Endothelial cell (in vitro differentiated cells): ENCODE measurements at places on chromosomes 11 and 22.

- no peaks in the 10 kb centered on the region for H3K36me3 ChIP-seq
- no peaks in the 10 kb centered on the region for H3K4me1 ChIP-seq
- H3K27ac ChIP-seq, result no peak overlapping the region
- no peaks in the 10 kb centered on the region for H3K27me3 ChIP-seq
- H3K4me3 ChIP-seq, result no peak overlapping the region
- no peak for DNase-seq
Measured at GRCh38 chr22:42754658-42755057, 34.0 kb upstream of the A4GALT start.

GRCh38 chr11:76257074-76257719, 50.9 kb upstream of the WNT11 start:
- DNase-seq, result no peak
- H3K4me3 ChIP-seq, result no peak overlapping the region
- peaks cover 10% of the 10 kb centered on the region for H3K27me3 ChIP-seq

GRCh38 chr11:69280994-69281393, 13.0 kb upstream of the MYEOV start:
- H3K27ac ChIP-seq, result no peak overlapping the region
- H3K4me1 ChIP-seq, result peaks cover 16% of the 10 kb centered on the region
- no peak overlapping the region for H3K4me3 ChIP-seq
- DNase-seq, result no peak

DNA sequence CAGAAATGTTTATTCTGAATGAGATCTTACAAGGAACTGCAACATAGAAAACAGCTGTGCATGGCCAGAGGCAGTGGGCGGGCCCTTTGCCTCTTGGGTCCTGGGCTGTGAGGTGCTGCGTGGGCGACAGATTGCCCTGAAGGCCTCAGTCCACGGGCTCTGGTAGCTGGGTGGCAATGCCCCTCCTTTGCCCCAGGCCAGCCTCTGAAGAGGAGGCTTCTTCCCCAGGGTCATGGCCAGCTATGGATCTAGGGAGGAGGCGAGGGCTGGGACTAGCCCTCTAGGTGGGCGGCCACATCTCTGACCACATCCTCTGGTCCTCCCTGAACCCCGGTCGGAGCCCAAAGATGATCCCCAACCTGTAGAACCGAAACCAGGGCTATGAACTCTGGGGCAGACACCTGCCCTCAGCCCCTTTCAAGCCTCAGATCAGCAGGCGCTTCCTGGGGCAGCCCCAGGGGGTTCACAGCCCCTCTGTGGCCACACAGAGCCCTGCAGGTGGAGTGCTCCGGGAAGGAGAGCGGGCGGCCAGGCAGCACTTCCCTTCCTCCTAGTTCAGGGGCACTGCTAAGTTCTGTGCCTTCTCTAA, 6.6 kb upstream of the CDC42BPG start:
- no peak for DNase-seq
- H3K27me3 ChIP-seq, result peaks cover 13% of the 10 kb centered on the region
- peaks cover 3% of the 10 kb centered on the region for H3K4me1 ChIP-seq

GRCh38 chr11:92141159-92141558, 83.5 kb upstream of the FAT3 start:
- H3K4me1 ChIP-seq, result peaks cover 10% of the 10 kb centered on the region
- H3K36me3 ChIP-seq, result no peaks in the 10 kb centered on the region

DNA sequence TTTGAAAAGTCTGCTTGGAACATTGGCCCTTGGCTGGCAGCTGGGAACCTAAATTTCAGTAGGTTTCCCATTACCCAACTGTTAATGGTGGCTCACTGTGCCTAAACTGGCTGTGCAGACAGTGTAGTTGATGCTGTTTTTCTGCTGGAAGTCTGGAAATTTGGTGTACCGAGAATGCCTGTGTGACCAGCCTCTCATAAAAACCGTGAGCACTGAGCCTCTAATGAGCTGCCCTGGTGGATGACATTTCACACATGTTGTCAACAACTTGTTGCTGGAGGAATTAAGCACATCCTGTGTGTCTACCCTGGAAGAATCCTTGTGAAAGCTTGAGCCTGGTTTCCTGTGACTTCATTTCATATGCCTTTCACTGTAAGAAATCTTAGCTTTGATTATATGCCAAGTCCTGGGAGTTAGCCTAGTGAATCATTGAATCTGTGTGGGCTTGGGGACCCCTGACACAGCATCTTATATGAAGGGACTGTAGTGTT, 131.1 kb downstream of the LDLRAD3 start:
- H3K4me1 ChIP-seq, result peaks cover 26% of the 10 kb centered on the region
- no peak for DNase-seq
- H3K4me3 ChIP-seq, result no peak overlapping the region
- peaks cover 22% of the 10 kb centered on the region for H3K36me3 ChIP-seq
- H3K27me3 ChIP-seq, result peaks cover 4% of the 10 kb centered on the region
- no peak overlapping the region for H3K27ac ChIP-seq
